ENCODE measurements at places on chromosomes 16 and 17. TPM values are rescaled to one million over a fixed set of nuclear protein-coding genes. Genes with fewer than 3 reads are reported as not detected.

GRCh38 chr17:6427279-6427781, 7.6 kb downstream of the AIPL1 start:
- H3K27ac ChIP-seq: no peak overlapping the region
- no peak overlapping the region for H3K4me3 ChIP-seq
- H3K4me1 ChIP-seq: no peaks in the 10 kb centered on the region
- no peaks in the 10 kb centered on the region for H3K36me3 ChIP-seq
- H3K27me3 ChIP-seq: peaks cover 30% of the 10 kb centered on the region

- H3K4me3 ChIP-seq: no peak overlapping the region
- H3K4me1 ChIP-seq: no peaks in the 10 kb centered on the region
- peaks cover 60% of the 10 kb centered on the region for H3K36me3 ChIP-seq
These were observed 11.4 kb downstream of the UNK start for GRCh38 chr17:75795820-75796607.

GRCh38 chr17:4580291-4580690, 4.0 kb upstream of the SMTNL2 start:
- peaks cover 68% of the 10 kb centered on the region for H3K27me3 ChIP-seq
- no peak for DNase-seq
- no peaks in the 10 kb centered on the region for H3K4me1 ChIP-seq
- H3K36me3 ChIP-seq: no peaks in the 10 kb centered on the region
- no peak overlapping the region for H3K4me3 ChIP-seq
- no peak overlapping the region for H3K27ac ChIP-seq

GRCh38 chr16:47204736-47205504, 61.2 kb upstream of the NETO2 start:
- no peak overlapping the region for H3K4me3 ChIP-seq
- H3K36me3 ChIP-seq: no peaks in the 10 kb centered on the region
- no peak for DNase-seq
- no peak overlapping the region for H3K27ac ChIP-seq
- H3K4me1 ChIP-seq: no peaks in the 10 kb centered on the region

GRCh38 chr17:82734987-82735866, at the start of gene FN3K:
Gene FN3K (plus strand): TSS chr17:82735615. CDS start chr17:82735637, 22 bp downstream.
- DNase-seq: peak; percentile 84
- H3K27ac ChIP-seq: peak within 1 kb of the TSS; percentile 83
- peaks cover 13% of the 10 kb centered on the region for H3K4me1 ChIP-seq
- H3K4me3 ChIP-seq: peak within 1 kb of the TSS; percentile 69
- H3K27me3 ChIP-seq: no peaks in the 10 kb centered on the region
- H3K36me3 ChIP-seq: peaks cover 28% of the 10 kb centered on the region

The LRRC36 gene
- not detected for total RNA-seq

The TBC1D3 gene
- total RNA-seq: 1.9 TPM

The MT4 gene
- total RNA-seq: not detected

The KIF18B gene
- total RNA-seq: 39.5 TPM
